Central memory CD8-positive, alpha-beta T cell (primary cell): ENCODE measurements at places on chromosomes 16 and 17.
A peak's percentile ranks its signal among the peaks of the same experiment; 100 is the strongest.

DNA sequence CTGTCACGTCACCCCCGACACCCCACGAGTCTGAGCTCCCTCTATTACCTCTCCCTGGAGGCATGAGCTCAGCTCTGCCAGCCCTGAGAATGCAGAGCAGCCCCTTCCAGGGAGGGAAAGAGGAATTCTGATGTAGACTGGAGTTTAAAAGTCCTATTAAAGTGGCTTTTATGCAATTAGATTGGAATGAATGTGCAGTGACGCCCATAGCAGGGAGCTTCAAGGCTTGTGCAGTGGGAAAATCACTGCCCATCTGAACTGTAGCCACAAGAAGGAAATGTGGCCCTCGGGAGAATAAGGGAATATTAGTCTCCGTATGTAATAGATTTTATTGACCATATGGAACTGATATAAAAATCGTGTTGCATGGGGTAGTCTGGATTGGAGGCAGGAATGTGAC lies 66.9 kb downstream of the ZNF423 start:
- H3K27me3 ChIP-seq, result peaks cover 10% of the 10 kb centered on the region
- no peaks in the 10 kb centered on the region for H3K36me3 ChIP-seq
- no peaks in the 10 kb centered on the region for H3K4me1 ChIP-seq
- no peak overlapping the region for H3K27ac ChIP-seq
- no peak overlapping the region for H3K4me3 ChIP-seq
- DNase-seq, result no peak

- H3K4me3 ChIP-seq, result no peak overlapping the region
- H3K27me3 ChIP-seq, result no peaks in the 10 kb centered on the region
- H3K27ac ChIP-seq, result peak overlapping the region; percentile 41
- H3K4me1 ChIP-seq, result no peaks in the 10 kb centered on the region
- H3K36me3 ChIP-seq, result peaks cover 77% of the 10 kb centered on the region
- no peak for DNase-seq
Observed at GRCh38 chr17:64356776-64357175, 33.9 kb downstream of the PECAM1 start.

DNA sequence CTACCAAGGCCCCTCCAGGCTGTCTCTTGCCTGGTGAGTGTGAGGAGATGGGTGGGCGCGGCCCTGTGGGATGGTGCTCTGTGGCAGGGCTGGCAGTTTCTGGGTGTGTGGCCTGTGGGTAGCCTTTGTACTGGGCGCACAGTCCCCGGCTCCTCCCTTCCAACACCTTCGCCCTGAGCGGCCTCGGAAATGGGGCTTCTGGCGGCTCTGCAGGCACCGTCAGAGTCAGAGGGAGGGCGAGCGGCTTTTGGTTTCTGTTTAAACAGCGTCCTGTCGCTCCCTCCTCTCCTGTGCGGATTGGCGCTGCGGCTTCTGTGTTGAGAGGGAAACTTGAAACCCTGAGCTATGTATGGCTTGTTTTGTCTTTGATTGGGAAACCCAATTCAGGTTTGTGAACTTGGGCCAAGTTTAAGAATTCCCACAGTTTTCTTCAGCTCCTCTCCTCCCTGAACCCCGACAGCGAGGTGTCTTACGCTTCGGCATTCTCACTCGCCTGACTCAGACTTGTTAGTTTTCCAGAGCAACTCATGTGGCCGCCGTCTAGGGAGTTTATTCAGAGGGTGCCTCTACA lies 8.3 kb upstream of the ZNF750 start:
- peaks cover 2% of the 10 kb centered on the region for H3K36me3 ChIP-seq
- no peak overlapping the region for H3K27ac ChIP-seq
- peaks cover 21% of the 10 kb centered on the region for H3K4me1 ChIP-seq
- no peaks in the 10 kb centered on the region for H3K27me3 ChIP-seq
- H3K4me3 ChIP-seq, result peak overlapping the region; percentile 18

- H3K27me3 ChIP-seq, result no peaks in the 10 kb centered on the region
- DNase-seq, result peak; percentile 61
- no peak overlapping the region for H3K27ac ChIP-seq
- H3K36me3 ChIP-seq, result peaks cover 2% of the 10 kb centered on the region
- peaks cover 10% of the 10 kb centered on the region for H3K4me1 ChIP-seq
Observed at GRCh38 chr16:20849589-20850390, 43.5 kb downstream of the REXO5 start.

DNA sequence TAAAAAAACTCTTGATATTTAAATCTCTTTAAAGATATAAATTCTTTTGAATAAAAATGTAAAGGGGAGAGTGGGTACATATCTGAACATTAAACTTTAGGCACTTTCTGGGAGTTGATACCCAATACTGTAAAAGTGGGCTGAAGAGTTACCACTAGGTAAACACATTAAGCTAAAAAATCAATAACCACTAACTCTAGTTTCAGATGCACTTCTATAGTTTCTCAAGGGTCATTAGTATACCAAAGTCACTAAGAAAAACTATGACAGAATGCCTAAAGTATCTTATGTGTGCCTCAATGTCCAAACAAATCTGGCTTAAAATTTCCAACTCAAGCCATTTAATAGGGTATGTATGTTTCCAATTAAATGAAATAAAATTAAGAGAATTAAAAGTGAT lies 13.1 kb upstream of the CFDP1 start:
- H3K4me1 ChIP-seq, result peaks cover 2% of the 10 kb centered on the region
- DNase-seq, result no peak
- no peak overlapping the region for H3K27ac ChIP-seq
- peaks cover 30% of the 10 kb centered on the region for H3K36me3 ChIP-seq
- no peaks in the 10 kb centered on the region for H3K27me3 ChIP-seq

DNA sequence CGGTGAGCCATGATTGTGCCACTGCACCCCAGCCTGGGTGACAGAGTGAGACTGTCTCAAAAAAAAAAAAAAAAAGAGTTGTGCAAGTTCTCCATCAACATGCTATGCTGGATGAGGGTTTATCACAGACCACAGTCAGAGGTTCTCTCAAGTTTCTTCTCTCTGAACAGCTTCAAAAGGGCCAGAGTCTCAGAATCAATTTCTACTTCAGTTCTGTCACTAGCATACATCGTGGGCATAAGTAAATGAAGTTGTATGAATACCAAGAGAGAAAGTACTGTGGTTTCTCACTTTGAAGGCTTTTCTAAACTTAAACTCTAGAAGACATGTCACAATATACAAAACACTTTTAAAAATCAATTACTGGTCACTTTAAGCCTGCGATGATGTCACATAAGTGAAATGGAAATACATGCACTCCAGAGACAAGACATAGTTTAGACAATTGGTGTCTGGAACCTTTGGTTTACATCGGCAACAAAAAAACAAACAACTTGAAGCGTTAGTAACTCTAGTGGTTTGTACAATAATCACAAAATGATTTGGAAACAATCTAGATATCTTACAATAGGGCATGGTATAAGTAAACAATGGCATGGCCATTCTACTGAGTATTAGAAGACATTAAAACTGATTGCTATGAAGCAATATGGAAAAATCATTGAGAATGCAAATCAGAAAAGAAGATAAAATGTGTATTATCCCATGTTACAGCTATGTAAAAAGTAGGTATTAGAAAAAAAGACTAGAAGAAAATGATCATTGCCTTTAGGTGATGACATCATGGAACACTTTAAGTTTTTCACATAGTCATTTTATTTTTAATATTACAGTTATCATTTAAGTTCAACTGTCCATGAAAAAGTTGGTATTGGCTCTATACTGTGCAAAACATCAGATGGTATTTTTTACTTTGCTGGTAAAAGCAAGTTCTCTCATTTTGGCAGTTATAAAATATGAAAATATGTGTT lies 232.3 kb downstream of the ZFHX3 start:
- H3K4me1 ChIP-seq, result no peaks in the 10 kb centered on the region
- H3K27ac ChIP-seq, result no peak overlapping the region
- H3K27me3 ChIP-seq, result peaks cover 25% of the 10 kb centered on the region
- DNase-seq, result no peak
- no peak overlapping the region for H3K4me3 ChIP-seq
- peaks cover 1% of the 10 kb centered on the region for H3K36me3 ChIP-seq

GRCh38 chr16:55039511-55039910 lies 108.8 kb downstream of the IRX5 start:
- no peak overlapping the region for H3K4me3 ChIP-seq
- no peaks in the 10 kb centered on the region for H3K27me3 ChIP-seq
- no peak overlapping the region for H3K27ac ChIP-seq
- peaks cover 2% of the 10 kb centered on the region for H3K36me3 ChIP-seq

DNA sequence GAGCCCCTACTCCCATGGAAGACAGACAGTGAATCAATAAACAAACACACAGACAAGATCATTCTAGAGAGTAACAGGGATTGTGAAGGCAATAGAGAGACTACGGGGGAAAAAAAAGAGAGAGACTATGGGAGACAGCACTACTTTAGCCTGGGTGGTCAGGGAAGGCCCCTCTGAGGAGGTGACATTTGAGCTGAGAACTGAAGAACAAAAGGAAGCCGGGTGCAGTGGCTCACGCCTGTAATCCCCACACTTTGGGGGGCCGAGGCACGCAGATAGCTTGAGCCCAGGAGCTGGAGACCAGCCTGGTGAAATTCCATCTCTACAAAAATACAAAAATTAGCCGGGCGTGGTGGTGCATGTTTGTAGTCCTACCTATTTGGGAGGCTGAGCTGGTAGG lies 29.2 kb downstream of the SALL1 start:
- H3K27ac ChIP-seq, result no peak overlapping the region
- peaks cover 21% of the 10 kb centered on the region for H3K27me3 ChIP-seq
- H3K36me3 ChIP-seq, result peaks cover 1% of the 10 kb centered on the region
- no peaks in the 10 kb centered on the region for H3K4me1 ChIP-seq

DNA sequence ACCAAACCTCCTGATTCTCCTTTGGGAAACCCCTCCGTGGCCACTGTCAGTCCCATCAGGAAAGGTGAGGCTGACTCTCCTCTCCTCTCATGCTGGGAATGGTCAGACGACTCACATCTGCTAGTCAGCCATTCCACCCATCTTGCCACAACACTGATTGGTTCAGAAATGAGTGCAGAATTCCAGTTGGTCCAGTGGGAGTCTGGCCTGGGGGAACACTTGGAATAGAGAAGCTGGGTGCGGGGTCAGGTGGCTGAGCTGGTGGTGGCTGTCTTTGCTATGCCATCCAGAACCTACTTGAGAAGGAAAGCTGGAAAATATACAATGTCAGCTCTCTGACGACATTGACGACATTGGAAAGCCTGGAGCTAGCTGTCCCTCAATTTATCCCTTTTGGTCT lies 23.6 kb upstream of the PLLP start:
- DNase-seq, result no peak
- H3K4me1 ChIP-seq, result no peaks in the 10 kb centered on the region
- H3K27ac ChIP-seq, result no peak overlapping the region
- peaks cover 4% of the 10 kb centered on the region for H3K36me3 ChIP-seq
- no peak overlapping the region for H3K4me3 ChIP-seq

GRCh38 chr16:66652661-66653360 lies 43.7 kb downstream of the CMTM4 start:
- no peak for DNase-seq
- H3K4me3 ChIP-seq, result no peak overlapping the region
- H3K36me3 ChIP-seq, result peaks cover 6% of the 10 kb centered on the region
- H3K27ac ChIP-seq, result no peak overlapping the region

- peaks cover 4% of the 10 kb centered on the region for H3K36me3 ChIP-seq
- H3K27me3 ChIP-seq, result peaks cover 54% of the 10 kb centered on the region
- H3K4me3 ChIP-seq, result no peak overlapping the region
- no peaks in the 10 kb centered on the region for H3K4me1 ChIP-seq
- H3K27ac ChIP-seq, result no peak overlapping the region
Observed at GRCh38 chr16:13897806-13898205, 22.1 kb upstream of the ERCC4 start.

DNA sequence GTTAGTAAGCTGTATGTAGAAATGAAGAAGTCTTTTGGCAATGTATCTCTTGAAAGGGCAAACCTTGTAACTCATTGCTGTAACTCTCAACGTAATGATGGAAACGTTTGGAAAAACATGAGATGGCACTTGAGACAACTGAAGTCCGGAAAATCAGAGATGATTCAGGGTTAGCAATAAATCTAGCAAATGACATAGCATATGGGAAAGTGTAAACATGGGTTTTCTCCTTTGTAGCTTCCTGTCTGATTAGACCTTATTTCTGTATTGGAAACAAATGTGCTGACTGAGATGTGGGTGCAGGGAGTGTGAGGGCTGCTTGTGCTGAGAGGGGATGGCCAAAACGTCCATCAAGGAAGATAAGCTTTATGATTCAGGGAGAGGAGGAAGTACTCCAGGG lies 110.7 kb upstream of the FAM20A start:
- H3K4me1 ChIP-seq, result no peaks in the 10 kb centered on the region
- DNase-seq, result no peak
- H3K27me3 ChIP-seq, result peaks cover 13% of the 10 kb centered on the region

GRCh38 chr16:86631444-86631843 lies 53.1 kb downstream of the FOXL1 start:
- no peak overlapping the region for H3K27ac ChIP-seq
- no peaks in the 10 kb centered on the region for H3K4me1 ChIP-seq
- H3K4me3 ChIP-seq, result no peak overlapping the region
- DNase-seq, result no peak
- H3K36me3 ChIP-seq, result no peaks in the 10 kb centered on the region

DNA sequence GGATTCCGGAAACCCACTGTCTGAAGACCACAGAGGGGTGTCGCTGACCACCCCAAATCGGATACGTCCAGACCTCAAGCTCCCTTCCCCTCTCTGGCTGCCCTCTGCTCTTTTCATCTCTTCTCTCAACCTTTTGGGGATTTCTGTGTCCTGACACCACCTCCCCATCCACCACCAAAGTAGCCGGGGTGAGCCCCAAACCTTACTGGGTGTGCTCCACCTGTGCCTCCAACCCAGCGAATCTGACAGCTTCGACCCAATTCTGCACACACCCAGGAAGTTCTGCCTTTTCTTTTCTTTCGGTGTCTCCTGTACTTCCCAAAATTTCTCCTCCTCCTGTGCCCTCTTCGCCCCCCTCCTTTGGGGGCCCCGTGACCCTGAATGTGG lies 534 bp downstream of the KCTD11 start:
- peaks cover 63% of the 10 kb centered on the region for H3K4me1 ChIP-seq
- H3K27ac ChIP-seq, result peak overlapping the region; percentile 96
- DNase-seq, result no peak

DNA sequence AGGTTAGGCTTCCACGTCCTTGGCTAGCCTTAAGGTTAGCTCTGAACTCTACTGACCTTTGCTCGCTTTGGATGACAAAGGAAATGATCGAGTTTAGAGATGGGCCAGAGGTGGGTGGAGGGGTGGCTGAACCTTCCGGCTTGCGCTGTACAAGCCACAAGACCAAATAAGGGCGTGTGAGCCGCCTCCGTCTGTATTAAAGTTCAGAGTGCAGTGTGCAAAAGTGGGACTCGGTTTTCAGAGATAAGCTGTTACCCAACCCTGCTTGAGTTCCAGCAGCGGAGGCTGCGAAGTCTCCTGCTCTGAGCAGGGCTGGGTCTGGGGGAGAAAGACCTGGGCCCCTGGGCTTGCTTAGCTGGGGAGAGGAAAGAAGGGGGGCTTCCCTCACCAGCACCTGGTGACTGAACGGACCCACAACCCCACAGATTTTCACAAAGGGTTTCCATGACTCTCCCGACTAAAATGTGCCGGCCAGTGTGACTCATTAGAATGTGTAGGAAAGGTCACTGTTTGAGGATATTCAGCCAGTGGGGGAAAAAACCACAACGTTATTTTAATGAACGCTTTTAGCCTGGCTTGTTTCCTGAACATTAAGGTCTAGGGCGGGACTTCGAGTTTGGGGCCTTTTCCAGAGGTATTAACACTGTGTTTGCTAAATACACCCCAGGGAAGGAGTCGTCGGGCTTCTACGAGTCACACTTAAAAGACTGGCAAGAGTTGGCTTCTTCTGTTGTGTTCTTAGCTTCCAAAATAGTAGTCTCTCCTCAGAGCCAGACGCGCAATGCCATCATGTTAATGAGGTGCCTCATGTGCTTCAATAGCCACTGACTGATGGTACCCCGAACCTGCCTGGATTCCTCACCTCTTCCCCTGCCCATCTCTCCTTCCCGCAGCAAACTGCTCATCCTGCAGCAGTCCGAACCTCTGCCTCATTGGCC lies 67.0 kb downstream of the CENPV start:
- peak overlapping the region; percentile 56 for H3K4me3 ChIP-seq
- H3K27ac ChIP-seq, result peak overlapping the region; percentile 99
- peak; percentile 58 for DNase-seq
- H3K27me3 ChIP-seq, result no peaks in the 10 kb centered on the region
